Activated CD8-positive, alpha-beta memory T cell treated with anti-CD3 and anti-CD28 coated beads for 1 hour (primary cell): ENCODE measurements at places on chromosomes 11 and 22.

DNA sequence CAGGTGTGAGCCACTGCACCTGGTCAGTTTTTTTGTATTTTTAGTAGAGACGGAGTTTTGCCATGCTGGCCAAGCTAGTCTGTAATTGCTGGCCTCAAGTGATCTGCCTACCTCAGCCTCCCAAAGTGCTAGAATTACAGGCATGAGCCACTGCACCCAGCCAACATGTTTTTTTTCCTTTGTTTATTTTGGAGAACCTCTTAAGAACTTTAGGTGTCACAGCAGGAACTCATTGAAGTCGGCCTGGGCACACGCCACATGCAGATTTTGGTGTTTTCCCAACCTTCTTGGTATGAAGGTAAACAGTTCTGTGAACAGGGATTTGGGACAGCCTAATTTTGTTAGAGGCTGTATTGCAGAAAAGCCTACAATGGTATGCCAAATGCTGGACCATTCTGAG, 9.4 kb downstream of the DIXDC1 start:
- no peak for DNase-seq

GRCh38 chr11:132111316-132111715, 740.9 kb downstream of the NTM start:
- no peak for DNase-seq

DNA sequence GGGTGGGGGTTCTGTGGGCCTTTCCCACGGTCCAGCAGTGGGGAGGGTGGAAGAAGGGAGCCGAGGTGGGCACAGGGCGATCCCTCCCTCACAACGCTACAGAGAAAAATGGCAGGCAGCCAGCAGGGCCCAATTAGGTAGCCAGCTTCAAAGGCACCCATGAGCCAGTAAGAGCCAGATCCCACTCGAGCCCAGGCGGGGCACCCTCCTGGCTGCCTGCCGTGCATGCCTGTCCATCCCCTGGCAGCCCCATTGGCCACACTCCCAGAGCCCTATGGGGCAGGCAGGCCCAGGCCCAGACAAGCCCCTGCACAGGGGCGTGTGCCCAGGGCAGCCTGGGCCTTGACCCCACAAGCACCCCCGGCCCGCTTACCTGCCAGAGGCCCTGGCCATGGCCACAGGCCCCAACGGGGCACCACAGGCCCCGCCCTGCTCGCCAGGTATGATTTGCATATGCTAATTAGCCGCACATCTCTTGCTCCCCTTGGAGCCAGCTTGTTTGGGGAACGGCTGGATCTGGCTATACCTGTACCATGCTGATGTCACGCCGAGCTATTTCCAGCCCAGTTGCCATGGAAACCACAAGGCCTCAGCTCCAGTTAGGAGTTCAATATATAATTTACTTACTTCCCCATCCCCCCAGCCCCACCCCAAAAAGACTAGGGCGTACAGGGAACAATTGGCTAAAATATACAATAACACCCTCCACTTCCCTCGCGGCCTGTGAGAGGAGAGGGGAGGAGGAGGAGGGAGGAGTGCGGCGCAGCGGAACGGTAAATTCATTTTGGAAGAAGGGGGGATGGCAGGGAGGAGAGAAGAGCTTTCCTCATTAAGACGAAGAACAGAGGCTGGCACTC, 47.5 kb upstream of the TCF20 start:
- DNase-seq = no peak

DNA sequence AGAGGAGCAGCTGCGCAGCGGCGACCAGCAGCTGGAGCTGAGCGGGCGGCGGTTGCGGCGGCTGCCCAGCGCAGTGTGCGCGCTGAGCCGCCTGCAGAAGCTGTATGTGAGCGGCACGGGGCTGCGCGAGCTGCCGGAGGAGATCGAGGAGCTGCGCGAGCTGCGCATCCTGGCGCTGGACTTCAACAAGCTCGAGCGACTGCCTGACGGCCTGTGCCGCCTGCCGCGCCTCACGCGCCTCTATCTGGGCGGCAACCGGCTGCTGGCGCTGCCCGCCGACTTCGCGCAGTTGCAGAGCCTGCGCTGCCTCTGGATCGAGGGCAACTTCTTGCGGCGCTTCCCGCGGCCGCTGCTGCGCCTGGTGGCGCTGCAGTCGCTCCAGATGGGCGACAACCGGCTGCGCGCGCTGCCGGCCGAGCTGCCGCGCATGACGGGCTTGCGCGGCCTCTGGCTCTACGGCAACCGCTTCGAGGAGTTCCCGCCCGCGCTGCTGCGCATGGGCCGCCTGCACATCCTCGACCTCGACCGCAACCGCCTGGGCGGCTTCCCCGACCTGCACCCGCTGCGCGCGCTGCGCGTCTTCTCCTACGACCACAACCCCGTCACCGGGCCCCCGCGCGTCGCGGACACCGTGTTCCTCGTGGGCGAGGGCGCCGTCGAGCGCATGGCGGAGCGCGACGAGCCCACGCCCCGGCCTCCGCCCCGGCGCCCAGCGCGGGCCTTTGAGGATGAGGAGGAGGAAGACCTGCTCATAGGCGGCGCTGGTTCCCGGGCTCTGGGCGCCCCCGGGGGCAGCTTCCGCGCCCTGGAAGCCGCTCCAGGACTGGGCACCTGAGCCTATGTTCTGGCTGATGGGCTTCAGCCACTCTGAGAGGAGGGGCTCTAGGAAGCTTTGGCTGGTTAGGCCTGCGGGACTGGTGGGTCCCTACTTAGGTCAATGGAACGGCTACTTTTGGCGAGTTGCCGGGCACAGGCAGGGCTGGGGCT, 787 bp downstream of the LRRC10B start:
- peak; percentile 17 for DNase-seq

DNA sequence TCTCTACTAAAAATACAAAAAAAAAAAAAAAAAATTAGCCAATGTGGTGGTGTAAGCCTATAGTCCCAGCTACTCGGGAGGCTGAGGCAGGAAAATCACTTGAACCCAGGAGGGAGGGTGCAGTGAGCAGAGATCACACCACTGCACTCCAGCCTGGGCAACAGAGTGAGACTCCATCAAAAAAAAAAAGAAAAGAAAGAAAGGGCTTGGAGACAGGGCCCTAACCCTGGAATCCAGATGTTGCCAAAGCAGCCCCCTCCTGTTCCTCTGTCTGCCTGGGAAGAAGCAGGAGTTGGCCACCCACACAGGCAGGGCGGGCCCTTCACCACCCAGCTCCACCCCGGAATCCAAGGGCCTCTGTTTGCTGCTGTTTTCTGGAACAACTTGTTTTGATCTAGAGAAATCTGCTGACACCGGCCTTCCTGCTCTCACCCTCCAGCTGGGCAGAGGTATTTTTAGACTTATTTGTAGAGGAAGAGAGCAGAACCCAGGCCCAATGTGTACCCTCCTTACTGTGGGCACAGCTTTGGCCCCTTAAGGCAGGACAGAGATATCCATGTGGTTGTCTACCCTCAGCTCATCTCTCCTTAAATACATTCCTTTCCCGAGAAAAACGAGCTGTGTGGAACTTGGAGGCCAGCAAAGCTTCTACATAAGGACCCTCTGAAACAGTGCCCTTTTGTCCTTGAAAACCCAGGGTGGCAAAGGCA, 2.7 kb upstream of the NEAT1 start:
- no peak for DNase-seq

GRCh38 chr11:112178428-112178827, 3.1 kb downstream of the BCO2 start:
- no peak for DNase-seq

DNA sequence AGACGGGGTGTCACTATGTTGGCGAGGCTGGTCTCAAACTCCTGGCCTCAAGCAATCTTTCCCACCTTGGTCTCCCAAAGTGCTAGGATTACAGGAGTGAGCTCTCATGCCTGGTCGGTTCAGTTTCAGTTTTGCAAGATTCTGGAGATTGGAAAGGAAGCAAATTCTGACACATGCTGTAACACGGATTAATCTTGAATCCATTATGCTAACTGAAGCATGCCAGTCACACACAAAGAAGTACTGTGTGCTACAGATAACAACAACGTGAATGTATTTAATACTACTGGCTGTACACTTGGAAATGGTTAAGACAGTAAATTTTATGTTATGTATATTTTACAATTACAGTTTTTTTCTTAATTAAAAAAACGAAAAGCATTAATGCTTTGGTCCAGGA, 107.6 kb downstream of the MED15 start:
- no peak for DNase-seq

DNA sequence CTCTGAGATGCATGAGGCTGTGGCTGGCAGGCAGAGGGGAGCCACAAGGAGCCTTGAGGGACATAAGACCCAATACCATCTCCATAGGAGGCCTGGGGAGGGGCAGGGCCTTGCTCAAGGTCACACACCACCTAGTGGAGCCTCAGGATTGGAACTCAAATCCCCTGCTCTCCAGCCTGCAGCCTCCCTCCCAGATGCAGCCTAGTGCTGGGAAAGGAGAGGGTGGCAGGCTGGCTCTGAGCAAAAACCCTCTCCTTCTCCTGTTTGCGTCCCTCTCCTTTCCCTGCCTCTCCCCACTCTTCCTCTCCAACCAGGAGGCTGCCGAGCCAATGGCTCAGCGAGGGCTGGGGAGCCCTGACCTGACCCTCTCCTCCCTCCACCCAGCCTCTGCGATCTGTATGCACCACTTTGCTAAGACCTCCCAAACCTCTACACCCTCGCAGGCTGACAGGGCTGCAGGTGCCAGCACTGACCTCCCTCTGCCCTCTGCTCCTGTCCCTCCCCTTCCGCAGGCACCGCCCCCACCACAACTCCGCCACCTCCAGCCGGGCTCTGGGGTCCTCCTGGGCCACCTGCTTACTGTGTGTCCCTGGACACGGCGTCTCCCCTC, 14.7 kb downstream of the IGLL1 start:
- no peak for DNase-seq

DNA sequence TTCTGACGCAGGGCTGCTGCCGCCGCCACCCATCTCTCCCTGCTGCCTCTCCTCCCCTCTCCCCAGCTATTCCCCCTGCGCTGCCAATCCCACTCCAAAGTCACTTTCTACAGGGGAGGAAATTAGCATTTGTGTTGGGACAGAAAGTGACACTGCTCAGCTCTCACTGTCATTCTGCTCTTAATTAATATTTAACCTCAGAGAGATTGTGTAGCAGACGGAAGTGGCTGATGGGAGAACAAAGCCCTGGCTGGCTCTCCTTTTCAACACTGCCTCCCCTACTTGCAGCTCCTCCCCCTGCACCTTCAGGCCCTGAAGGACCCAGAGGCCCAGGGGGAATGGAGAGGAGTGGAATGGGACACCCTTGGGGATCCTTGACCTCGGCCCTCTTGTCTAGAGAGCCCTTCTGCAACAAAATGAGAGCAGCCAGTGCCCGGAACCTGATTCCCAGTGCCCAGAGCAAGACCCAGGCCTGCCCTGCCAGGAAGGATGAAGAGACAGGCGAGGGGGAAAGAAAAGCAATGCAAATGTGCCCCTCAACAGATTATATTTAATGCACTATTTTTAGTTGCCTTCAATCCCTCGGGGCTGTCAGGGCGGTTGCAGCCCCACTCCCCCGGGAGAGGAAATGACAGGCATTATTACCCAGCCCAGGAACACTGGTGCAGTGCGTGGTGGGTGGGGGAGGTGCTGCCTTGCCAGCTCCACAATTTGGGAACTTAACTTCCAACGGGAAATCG, 14.6 kb upstream of the NRGN start:
- DNase-seq = no peak

DNA sequence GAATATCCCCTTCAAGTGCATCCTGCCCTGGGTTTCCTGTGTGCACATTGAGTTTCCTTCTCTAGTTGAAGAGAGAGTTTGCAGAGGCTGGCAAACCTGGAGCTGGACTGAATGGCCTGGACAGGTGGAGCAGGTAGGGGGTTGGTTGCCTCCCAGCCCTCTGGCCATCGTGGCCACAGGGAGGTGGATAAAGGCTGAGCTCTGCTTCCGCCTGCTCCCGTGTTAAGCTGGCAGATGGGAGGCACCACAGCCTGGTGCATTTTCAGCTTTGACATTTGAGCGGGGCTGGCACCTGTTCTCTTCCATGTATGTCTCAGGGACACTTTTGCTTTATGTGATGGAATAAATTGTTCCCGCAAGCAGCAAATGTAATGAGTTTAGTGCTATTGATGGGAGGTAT, 11.1 kb downstream of the MICAL2 start:
- no peak for DNase-seq

DNA sequence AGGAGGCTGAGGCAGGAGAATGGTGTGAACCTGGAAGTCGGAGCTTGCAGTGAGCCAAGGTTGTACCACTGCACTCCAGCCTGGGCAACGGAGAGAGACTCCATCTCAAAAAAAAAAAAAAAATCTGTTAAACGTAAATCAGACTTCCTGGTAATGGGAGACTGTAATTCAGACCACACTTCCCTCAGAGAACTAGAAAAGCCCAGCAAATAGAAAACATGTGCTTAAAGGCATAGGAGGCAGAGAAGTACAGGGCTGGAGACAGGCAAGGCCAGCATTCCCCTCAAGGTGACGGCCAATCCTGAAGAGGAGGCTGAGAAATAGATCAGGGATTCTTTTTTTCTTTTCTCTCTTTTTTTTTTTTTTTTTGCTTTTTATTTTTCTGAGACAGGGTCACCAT, 8.2 kb downstream of the GGT5 start:
- no peak for DNase-seq

- DNase-seq = no peak
Measured at GRCh38 chr11:65593518-65594414, 1.8 kb downstream of the KCNK7 start.

- no peak for DNase-seq
Measured at GRCh38 chr11:128195057-128195751, 392.2 kb downstream of the ETS1 start.

GRCh38 chr11:128488471-128488870, 98.9 kb downstream of the ETS1 start:
- no peak for DNase-seq

- DNase-seq = no peak
Measured at GRCh38 chr11:126602349-126602940, 247.0 kb downstream of the ST3GAL4 start.

DNA sequence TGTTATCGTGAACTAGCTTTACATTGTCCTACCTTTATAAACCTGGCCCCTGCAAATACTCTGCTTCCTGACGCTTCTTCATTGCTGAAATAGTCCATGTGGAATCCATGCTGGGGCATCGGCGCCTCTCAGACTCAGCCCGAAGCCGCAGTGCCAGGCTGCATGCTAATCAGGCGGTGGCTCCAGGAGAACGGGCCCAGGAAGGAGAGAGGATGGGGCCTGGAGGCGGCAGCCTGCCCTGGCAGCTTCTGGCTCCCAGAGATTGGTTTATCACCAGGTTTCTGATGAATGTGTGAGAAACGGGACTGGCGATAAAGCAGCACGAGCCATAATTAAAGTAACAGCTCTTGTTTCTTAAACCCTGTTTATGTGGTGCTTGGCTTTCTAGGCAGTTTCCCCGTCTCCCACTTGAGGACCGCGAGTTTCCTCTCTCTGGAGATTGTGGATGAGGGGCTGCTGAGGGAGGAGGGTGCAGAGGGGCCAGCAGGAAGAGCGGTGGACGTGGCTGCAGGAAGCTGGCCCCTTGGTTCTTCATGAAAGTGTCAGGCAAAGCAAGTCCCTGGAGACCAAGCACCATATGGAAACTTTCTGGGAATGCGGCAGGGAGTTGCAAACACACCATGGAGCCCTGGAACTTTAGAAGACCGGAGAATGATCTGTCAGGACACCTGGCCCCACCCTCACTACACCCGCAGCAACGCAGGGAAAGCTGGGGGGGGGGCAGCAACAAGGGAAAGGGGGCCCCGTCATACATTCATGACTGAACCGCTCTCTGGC, 93.4 kb downstream of the NTM start:
- DNase-seq = no peak

GRCh38 chr11:105000797-105001196, 22.2 kb downstream of the CASP5 start:
- peak; percentile 40 for DNase-seq

- no peak for DNase-seq
Measured at GRCh38 chr11:60498853-60499252, 6.3 kb downstream of the MS4A12 start.

GRCh38 chr11:27218421-27219038, 144.5 kb downstream of the CCDC34 start:
- no peak for DNase-seq
